ENCODE measurements at places on chromosomes 3 and 15.

DNA sequence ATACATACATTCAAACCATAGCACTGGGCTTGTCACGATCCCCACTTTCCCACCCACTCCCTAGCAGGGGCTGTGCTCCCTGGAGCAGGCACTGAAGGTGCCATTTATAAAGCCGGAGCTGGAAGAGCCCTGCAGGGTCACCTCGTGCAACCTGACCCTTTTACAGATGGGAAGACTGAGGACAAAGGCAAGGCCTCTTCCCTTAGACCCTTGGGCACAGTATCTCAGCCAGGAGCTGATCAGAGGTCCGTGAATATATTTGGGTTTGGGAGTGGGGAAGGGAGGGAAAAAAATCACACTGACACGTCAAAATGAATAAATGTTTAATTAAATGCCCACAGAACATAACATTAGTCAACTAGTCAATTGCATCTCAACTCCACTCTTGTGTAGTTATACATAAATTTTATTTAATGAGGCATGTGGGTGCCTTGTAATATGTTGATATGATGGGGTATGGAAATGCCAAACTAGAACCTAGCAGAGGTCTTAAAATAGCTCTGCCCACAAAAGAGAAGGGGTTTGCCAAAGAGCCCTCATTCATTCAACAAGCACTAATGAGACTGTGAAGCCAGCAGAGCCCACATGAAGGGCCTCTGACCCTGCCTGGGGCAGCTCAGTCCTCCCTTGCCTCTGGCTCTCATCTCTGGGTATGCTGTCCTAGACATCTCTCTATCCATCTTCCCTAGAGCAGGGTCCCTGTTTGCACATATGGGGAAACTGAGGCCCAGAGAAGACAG lies 119.4 kb downstream of the NUP210 start:
- DNase-seq = no peak

GRCh38 chr3:38257583-38257982 lies 8.0 kb upstream of the SLC22A13 start:
- no peak for DNase-seq

DNA sequence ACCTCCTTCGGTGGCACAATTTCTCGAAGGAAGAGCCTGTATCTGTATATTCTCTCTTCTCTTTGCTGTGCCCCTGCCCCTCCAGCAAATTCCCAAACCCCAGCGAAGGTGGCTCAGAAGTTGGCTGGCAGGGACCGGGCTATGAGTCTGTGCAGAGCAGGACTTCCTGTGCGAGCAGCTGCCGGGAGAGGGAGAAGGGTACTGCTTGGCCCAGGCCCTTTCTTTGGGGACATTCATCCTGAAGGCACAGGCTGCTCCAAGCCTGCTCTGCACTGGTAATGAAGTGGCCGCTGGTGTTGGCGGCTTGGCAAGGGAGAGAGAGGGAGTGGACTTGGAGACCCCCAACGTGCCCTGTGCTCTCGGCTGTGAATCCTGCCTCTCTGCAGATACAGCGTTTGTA lies 1.5 kb downstream of the SLC6A11 start:
- no peak for DNase-seq

DNA sequence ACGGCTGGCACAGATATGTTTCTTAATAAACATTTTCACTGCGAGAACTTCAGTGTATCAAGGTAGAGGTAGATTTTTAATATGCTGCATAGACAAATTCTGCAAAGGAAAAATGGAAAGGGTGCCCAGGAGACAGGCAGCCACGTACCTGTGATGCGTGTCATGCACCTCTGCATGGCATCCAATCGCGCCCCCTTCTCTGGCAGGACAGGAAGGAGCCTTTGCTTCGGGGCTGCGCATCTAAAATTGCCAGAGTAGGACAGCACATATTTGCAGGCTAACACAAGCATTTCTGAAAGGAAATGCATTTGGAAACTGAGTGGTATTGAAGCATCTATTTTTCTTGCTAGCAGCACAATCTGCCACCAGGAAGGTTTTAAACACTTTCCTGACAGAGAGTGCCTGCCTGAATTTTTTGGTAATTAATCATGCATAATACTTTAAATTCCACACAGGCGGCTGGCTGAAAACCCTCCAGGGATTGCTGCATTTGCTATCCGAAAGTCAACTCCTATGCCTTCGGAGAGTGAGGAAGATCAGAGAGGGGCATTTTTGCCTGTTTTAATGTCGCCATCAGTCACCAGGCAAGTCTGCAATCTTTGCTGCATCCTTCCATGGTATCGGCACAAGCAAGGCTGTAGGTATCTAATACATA lies 165.1 kb upstream of the ATP10A start:
- no peak for DNase-seq

DNA sequence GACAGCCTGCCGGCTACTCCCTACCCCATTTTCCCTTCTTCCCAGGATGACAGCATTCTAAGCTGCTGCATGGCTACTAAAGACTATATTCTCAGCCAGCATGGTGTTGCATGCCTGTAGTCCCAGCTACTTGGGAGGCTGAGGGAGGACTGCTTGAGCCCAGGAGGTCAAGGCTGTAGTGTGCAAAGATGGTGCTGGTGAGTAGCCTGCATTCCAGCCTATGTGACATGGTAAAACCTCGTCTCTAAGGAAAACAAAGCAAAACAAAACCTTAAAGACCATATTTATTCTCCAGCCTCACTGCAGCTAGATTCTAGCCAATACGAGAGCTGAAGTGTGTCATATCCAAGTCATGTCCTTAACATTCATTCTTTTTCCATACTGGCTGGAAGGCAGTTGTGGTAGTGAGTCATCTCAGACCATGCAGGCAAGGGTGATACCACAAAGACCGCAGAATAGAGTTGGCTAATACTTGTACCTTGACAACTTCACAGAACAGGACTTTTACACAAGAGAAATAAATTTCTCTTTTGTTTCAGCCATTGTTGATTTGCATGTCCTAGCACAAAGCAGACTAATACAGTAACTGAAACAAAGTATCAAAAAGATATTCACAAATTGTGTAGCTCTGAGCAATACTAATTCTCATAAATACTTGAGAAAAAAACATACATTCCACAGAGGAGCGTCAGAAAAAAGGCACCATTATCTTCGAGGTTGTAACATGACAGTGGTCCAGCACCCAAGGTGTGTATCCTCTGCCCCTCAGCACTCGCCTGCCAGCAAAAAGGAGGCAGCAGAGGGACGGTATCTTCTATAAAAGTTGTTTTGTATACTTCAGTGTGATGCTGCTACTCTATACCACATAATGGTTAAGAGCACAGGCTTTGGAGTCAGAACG lies 14.8 kb downstream of the PBRM1 start:
- DNase-seq = peak; percentile 99

DNA sequence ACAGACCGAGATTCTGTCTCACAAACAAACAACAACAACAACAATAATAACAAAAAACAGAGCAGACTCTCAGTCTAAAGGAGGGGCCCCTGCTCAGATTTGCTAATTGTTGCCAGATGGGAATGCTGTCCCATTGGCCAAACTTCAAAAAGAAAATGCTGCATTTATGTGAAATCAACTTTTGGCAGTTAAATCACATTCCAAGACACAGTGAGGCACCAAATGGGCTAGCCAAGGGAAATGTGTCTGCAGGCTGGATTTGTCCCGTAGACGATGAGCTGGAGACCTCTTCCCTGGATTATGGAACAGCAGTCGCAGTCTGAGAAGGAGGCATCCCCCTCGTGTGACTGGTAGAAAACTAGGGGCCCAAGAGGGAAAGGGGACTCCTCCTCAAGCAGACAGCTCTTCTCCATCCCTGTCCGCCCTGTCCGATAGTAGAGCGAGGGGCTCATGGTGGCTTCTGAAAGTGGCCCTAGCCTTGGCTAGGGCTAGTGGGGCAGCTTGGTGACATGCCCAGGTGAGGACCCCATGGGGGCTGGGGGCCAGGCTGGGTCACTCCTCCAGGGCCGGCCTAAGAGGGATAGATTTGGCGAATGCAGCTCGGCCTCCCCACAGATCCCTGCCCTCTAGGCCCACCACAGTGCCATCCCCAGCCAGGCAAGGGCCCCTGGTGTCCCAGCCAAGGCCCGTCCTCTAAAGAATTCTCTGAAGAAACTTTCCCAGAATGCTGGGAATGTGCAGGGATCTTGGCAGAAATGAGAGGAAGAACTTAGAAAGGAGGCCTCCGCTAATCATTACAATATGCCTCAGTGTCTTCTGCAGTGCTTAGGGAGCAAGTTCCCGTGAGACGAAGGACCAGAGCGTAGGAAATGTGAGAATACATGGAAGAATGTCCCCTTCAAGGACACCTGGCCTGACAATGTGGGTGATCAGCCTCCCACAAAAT lies 2.0 kb downstream of the SLC22A14 start:
- no peak for DNase-seq

DNA sequence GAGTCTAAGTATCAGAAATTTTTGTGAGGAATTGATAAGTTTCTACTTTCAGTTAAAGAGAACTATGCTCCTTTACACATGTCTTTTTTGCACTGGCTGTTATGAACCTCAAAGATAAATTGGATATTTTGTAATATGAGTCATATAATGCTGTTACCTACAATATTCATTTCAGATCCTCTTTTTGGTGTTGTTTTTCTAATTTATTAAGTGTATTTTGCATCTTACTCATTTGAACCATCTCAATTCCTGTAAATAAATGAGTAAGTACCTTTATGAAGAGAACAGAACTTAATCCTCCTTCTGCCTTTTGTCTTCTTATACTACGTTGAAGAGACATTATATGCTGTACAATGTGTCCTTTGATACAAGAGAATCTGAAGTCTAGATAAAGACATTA lies 74.4 kb downstream of the ZIC1 start:
- DNase-seq = no peak

- no peak for DNase-seq
Measured at GRCh38 chr3:194481103-194481502, 5.7 kb downstream of the ATP13A3 start.

DNA sequence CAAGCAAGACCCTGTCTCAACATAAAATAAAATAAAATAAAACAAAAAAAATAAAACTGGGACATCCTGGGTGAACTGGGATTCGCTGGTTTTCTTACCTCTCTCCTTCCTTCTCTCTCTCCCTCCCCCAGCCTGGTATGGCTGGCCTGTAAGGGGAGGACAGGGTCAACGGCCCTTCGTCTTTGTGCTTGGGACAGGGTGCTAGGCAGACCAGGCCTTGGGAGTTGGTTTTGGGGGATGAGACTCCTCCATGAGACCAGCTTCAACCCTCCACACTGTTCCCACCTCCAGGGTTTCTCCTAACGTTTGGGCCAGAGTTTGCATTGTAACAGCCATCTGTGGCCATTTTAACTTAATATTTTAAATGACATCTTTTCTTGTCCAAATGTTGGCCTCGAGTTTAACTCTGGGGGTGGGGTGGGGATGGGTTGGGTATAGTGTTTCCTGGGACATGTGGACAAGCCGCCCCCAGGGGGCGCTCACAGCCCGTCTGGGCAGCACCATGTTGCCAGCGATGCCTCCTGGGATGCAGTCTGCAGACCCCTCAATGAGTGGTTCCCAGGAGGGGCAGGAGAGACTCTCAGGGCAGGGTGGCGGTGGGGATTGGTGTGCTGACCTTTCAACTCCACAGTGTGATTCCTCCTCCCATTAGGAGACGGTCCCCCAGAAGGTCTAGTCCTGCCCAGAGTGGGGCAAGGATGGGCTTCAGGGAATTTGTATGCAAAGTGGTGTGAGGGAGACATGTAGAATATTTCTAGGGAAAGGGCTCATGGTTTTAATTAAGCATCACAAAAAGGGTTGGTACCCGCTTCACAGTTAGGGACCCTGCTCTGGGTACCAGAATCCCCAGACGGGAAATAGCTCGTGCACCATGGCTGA lies 37.7 kb upstream of the LCTL start:
- no peak for DNase-seq

DNA sequence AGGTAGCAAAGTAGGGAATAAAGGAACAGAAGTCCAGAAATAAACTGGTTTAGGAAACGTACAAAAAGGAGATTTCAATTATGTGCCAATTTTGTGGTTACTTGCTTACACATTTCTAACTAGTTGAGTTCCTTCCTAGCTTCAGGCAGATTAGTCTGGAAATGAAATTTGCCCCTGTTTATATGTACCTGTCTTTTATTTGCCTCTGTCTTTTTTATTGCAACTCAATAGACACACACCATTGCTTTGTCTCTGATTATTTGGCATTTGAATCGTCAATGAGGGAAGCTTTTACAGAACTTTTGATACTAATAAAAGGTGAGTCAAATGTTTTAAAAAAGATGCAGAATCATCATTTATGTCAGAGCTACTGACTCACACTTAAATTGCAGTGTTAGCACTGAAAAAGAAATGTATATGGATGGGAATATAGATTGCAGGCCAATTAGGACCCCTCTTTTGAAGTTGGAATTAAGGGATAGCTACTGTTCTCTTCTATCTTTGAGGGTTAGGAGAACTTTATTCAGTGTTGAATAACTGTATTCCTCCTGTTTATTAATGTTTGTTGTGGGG lies 60.5 kb downstream of the TRAK1 start:
- DNase-seq = no peak

DNA sequence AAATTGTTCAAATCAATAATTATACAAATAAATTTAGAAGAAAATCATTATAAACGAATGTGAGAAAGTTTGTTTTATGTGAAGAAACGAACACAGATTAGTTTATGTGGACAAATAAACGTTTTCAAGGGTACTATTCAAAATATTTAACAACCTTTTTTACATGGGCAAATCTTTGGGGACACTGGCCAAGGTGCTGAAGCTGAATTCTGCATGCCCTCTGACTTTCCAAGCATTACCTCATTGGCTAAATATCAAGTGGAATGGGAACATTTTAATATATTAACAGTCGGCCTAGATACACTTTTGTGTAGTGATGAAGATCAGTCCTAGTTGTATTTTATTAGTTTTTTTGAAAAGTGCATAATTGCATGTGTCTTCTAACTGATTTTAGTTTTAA lies 636.4 kb upstream of the DPPA4 start:
- no peak for DNase-seq

DNA sequence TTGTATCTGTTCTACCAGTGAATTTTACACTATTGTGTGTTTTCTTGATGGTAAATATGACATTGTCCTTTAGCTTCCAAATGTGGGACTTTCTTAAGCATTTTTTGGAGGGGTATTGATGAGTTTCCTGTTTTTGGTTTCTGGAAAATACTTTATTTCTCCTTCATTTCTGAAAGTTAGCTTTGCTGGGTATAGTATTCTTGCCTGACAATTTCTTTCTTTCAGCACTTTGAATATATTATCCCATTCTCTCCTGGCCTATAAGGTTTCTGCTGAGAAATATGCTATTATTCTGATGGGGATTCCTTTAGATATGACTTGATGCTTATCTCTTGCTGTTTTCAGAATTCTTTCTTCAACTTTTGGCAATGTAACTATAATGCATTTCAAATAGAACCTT lies 15.4 kb upstream of the ATP2C1 start:
- no peak for DNase-seq
